Stimulated activated naive B cell treated with anti-CD40 and anti-IgM and Interleukin-4, amounts not matched to agents 10 μg/mL and 1 μg/mL and 100 μg/mL, for 72 hours (primary cell): ENCODE measurements at places on chromosomes 5 and 9.

- DNase-seq: no peak
These were observed 63.6 kb upstream of the MAMDC2 start for GRCh38 chr9:69980041-69980440.

DNA sequence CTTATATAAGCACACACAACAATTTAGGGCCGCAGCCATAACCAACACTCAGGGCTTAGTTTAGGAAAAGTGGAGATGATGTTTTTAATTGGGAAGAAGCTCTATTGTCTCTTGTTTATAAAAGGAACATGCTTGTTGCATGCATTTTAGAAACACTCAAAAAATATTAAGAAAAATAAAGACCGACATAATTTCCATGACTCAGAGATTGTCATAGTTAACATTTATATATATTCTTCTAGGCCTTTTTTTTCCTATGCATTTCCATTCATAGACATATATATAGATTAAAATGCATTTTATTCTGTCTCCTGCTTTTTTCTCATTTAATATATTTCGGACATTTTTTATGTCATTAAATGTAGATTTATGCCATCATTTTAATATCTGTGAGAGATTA, 13.6 kb upstream of the ARSI start:
- DNase-seq: no peak

- DNase-seq: no peak
These were observed 36.3 kb downstream of the GDA start for GRCh38 chr9:72185561-72185960.

- DNase-seq: no peak
These were observed 216.3 kb upstream of the ZNF608 start for GRCh38 chr5:124962735-124963134.

DNA sequence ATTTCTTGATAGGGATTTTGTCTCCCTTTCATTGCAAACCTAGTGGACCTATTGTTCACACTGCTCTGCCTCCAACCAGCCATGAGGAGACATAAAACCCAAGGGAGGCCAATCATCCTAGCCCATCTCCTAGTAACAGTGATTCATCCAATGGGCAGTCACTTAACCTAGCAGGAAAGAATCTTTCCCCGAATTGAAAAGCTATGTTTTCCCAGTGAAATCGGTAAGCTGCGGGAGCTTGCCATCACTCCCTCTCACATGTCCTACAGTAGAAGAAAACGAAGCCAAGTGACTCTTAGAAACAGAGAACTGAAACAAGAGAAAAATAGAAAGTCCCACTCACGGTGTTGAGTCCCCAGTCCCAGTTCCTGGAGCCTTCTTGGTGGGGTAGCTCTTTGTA, 123.3 kb downstream of the SUSD1 start:
- DNase-seq: no peak

DNA sequence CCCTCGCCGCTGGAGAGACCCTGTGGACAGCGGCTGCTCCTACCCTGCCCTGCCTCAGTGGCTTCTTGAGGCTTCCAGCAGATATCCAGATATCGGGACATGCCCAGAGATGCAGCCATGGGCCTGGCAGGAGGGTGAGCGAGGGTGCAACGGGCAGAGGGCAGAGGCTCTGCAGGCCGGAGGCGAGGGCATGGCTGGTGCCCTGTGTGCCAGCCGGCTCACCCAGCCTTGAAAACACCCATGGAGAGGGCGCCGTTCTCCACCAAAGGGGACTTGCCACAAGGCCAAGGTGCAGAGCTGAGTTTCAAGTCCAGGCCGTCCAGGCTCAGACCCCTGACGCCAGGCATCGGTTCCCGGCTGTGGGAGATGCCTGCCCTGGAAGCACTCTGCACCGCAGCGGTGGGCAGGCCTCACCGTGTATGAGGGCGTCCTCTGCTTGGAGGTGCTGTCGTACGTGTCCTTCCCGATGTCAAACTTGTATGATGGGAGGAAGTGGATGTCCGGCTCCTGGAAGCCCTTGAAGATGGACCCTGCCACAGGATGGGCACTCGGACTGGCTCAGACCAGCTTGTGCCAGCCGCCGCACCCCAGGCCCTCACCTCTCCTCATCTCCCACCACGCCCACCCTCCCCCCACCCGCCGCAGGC, 8.9 kb downstream of the INPP5E start:
- DNase-seq: no peak

DNA sequence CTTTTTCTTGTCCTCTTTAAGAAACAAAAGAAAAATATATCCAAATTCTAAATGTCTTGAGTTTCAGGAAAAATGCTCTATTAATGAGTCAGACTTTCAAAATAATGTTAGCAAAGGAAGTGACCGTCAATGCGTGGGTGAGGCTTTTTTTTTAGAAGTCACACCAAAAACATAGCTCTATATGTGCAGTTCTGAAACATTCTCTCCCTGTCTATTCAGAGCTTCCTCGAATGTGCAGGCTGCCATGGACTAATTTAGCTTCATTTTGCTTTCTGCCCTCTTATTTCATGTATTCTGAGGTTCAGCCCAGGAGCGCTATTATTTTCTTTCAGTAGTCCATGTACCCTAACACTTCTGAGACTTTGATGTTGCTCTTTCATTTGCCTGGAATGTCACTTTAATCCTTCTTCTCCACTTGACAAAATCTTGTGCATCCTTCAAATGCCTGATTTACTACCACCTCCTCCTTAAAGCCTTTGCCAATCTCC, 72.5 kb upstream of the RASA1 start:
- DNase-seq: no peak

DNA sequence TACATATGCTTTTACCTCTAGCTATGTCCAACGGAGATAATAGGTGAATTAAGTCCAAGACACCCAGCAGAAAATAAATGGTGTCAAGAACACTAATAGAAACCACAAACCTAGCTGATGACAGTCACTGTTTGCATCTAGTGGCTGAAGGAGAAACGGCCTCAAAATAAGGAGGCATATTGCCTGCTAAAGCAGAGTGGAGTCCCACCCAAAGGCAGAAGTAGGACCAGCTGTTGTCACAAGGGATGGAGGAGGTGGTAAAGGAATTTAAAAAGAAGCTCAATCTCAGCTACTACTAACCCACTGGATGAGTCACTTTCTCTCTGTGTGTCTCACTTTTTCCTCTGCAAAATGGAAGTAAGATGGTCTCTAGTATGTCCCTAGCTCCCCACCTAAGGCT, 224.3 kb downstream of the GRIA1 start:
- no peak for DNase-seq

- DNase-seq: no peak
These were observed 22.7 kb upstream of the ANXA6 start for GRCh38 chr5:151180291-151180690.

GRCh38 chr9:133102190-133103021, 18.6 kb downstream of the RALGDS start:
- no peak for DNase-seq

- DNase-seq: no peak
These were observed 33.7 kb upstream of the MACIR start for GRCh38 chr5:103224894-103225246.

GRCh38 chr5:19927919-19928318, 60.1 kb downstream of the CDH18 start:
- DNase-seq: no peak

DNA sequence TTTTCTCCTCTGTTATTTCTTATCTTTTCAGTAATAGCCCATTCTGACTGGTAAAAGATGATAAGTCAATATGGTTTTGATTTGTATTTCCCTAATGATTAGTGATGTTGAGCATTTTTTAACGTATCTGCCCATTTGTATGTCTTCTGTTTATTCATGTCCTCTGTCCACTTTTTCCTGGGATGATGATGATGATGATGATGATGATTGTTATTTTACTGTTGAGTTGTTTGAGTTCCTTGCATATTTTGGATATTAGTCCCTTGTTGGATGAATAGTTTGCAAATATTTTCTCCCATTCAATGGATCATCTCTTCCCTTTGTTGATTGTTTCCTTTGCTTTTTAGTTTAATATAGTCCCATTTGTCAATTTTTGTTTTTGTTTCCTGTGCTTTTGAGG, 27.0 kb downstream of the UTP15 start:
- DNase-seq: no peak

DNA sequence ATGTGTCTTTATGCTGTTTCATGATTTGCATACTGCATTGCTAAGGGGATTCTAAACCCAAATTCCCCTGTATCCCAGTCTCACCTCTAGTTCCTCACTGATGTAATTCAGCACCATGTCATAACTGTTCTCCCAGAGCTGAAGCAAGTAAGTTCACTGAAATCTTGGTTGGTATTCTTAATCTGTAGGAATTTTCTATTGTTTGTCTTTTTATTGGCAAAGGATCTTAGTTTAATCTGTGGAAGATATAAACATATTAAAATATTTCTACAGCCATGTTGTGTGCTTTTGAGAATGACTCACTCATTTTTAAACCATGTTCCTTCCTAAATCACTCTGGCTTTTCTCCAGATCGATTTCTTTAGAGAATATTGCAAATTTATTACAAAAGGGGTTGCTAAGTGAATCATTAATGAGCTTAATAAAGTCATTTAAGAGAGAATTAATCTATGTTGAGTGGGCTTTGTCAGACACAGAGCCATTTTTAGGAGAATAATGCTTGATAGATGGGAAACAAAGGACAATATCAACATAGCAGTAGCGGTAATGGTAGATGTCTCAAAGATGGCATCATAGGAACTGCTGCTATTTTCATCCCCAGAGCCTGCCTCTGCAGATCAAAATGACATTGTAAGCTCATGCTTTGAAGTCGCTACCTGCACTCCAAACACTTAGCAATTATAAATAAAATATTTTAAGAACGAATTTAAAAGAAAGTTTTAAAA, 110.0 kb downstream of the ENC1 start:
- no peak for DNase-seq

DNA sequence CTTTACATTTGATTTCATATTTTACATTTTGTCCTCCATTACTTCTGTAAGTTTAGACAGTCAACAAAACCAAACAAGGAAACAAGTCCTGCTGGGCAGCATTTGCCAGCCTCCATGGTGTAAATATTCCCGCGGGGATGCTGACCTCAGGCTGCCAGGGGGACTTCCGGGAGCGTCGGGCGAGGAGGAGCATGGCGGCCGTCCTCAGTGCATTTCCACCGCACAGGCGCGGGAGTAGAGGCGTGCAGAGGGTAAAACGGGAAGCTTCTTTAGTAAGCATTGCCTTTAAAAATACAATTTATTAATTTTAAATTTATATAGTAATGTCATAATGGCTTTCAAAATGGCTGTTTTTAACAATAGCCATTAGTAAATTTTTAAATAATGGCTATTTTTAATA, 385.3 kb upstream of the IRX4 start:
- DNase-seq: no peak

GRCh38 chr9:81182431-81182830, 506.9 kb downstream of the TLE1 start:
- no peak for DNase-seq

GRCh38 chr5:173581408-173582215, 34.8 kb downstream of the BOD1 start:
- DNase-seq: no peak

DNA sequence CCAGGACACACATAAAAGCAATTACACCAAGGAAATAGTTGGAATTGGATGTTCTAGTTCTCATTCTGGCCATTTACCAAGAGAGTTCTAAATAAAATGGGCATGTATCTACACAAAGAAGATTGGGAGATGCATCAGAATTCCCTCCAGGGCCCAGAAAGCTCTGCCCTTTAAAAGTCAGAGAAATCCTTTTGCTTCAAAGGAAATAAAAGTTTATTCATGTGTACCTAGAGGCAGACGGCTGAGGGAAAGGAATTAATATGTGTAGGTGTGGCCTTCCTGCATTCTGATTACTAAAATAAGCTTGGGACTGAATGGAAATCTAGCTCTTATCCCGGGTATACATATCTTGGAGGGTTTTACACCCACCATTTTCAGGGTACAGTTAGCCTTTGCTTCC, 719.4 kb downstream of the SEMA5A start:
- no peak for DNase-seq

GRCh38 chr9:23821375-23822181, 4.5 kb downstream of the ELAVL2 start:
- DNase-seq: no peak

DNA sequence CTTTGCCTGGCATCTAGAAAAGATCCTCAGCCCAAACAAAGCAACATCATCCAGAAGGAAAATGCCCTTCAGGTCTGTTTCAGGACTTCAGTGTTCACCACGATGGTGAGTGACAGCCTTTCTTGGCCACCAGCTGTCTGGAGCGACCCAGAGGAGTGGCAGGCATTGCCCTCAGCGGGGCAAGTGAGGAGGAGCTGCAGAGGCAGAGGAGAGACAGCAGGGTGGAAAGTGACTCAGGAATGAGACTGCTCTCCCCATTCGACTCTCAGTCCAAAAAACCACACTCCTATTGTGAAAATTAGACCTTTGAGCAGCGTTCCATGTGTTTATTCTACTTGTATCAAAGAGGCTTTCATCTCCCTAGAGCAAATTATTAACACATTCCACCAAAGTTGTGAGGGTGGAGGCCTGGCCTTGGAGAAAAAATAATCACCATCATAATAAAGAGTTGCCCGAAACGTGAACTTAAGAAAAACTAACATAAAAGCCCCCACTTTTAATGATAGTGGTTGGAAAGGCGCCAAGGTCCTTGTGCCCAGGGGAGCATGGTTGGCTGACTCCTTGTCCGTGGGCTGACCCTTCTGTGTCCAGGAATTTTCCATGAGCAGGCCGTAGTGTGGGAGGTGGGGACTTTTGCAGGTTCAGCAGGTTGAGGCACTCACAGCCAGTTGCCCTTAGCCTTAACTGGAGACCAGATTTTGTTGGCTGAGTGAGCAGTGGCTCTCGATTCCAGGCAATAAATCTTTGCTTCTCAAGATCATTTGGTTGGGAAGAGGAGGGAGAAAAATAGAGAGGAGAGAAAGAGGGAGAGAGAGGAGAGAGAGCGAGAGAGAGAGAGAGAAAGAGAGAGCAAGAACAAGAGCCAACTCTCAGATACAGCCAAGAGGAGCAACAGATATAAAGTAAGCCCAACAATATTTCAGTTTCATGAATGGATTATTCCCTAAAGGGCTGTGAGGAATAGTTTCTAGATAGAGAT, 125.9 kb upstream of the ANKRD55 start:
- DNase-seq: no peak

DNA sequence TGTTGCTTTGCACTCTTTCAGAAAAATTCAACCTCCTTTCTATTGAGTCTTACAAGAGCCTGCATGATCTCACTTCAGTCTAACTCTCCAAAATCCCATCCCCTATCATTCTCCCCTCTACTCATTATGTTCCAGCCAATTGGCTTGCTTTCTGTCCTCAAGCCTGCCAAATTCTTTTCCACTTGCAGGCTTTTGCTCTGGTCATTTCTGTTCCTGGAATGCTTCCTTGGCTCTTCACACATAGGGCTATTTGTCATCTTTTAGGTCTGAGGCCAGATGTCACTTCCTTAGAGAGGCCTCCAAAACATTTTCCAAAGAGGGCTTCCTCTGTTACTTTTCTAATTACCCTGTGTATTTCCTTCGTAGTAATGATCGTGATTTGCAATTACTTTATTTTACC, 11.8 kb upstream of the CHD1 start:
- DNase-seq: no peak
